ENCODE measurements at places on chromosomes 5 and 9. TPM values are rescaled to one million over a fixed set of nuclear protein-coding genes. Genes with fewer than 3 reads are reported as not detected.

Gene UNC5A
- not detected for total RNA-seq

Gene SPAAR
- not detected for total RNA-seq

Gene FRMD3
- total RNA-seq = 2.8 TPM

Gene MEGF10
- not detected for total RNA-seq

Gene SEMA6A
- total RNA-seq = not detected

Gene TMEM215
- not detected for total RNA-seq

Gene PCDHB9
- total RNA-seq = 0.07 TPM

Gene CD274
- 7.0 TPM for total RNA-seq

Gene MTMR12
- total RNA-seq = 27.7 TPM

Gene BHMT2
- total RNA-seq = not detected

Gene P4HA2
- total RNA-seq = not detected

Gene PCDHB6
- not detected for total RNA-seq

Gene PDE6A
- not detected for total RNA-seq

Gene GRM6
- not detected for total RNA-seq

Gene GABRG2
- total RNA-seq = not detected

Gene RASGEF1C
- total RNA-seq = not detected

Gene OR1L4
- not detected for total RNA-seq

Gene KCTD16
- not detected for total RNA-seq

Gene DOCK8
- total RNA-seq = 219 TPM

Gene PCDHGA10
- not detected for total RNA-seq

Gene ANGPTL2
- not detected for total RNA-seq

Gene RNF208
- total RNA-seq = 1.2 TPM

Gene PCDHB4
- not detected for total RNA-seq

Gene VCAN
- total RNA-seq = not detected

Gene MAMDC4
- 2.7 TPM for total RNA-seq

Gene ALDOB
- not detected for total RNA-seq

Gene NR6A1
- 0.05 TPM for total RNA-seq

Gene PBX3
- 18.3 TPM for total RNA-seq

Gene CNTNAP3
- not detected for total RNA-seq

Gene CTXN3
- not detected for total RNA-seq

All from CD4-positive, CD25-positive, alpha-beta regulatory T cell (primary cell).